ENCODE measurements at places on chromosomes 7 and 10.

GRCh38 chr10:70684374-70684773, 12.1 kb downstream of the ADAMTS14 start:
- H3K4me1 ChIP-seq = peaks cover 9% of the 10 kb centered on the region
- no peak overlapping the region for H3K27ac ChIP-seq
- H3K36me3 ChIP-seq = no peaks in the 10 kb centered on the region
- no peak overlapping the region for H3K4me3 ChIP-seq

GRCh38 chr10:69449841-69450240, 1.4 kb upstream of the TSPAN15 start:
- peaks cover 17% of the 10 kb centered on the region for H3K4me1 ChIP-seq
- H3K27me3 ChIP-seq = peaks cover 46% of the 10 kb centered on the region
- H3K27ac ChIP-seq = no peak overlapping the region
- H3K36me3 ChIP-seq = no peaks in the 10 kb centered on the region
- ATAC-seq = peak; percentile 42

- no peak for ATAC-seq
- no peaks in the 10 kb centered on the region for H3K4me1 ChIP-seq
Measured at GRCh38 chr10:131021246-131021895, 290.1 kb downstream of the TCERG1L start.

DNA sequence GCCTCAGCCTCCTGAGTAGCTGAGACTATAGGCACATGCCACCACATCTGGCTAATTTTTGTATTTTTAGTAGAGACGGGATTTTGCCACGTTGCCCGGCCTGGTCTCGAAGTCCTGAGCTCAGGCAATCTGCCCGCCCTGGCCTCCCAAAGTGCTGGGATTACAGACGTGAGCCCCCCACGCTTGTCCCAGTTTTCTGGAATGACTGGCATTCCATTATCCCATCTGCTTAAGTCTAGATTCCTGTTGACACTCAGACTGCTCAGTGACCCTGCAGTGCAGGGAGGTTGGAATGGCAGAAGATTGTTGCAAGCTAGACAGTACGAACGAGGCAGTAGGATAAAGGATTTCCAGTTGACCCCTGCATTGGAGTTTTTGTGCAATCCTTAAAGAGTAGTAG, 135.1 kb upstream of the NPS start:
- no peak overlapping the region for H3K4me3 ChIP-seq
- H3K36me3 ChIP-seq = no peaks in the 10 kb centered on the region
- H3K4me1 ChIP-seq = no peaks in the 10 kb centered on the region
- no peak for ATAC-seq
- H3K27ac ChIP-seq = no peak overlapping the region
- H3K27me3 ChIP-seq = no peaks in the 10 kb centered on the region

- no peaks in the 10 kb centered on the region for H3K36me3 ChIP-seq
- H3K4me1 ChIP-seq = no peaks in the 10 kb centered on the region
- no peak overlapping the region for H3K27ac ChIP-seq
- no peak overlapping the region for H3K4me3 ChIP-seq
- no peaks in the 10 kb centered on the region for H3K27me3 ChIP-seq
Measured at GRCh38 chr10:18786478-18786877, 127.2 kb downstream of the ARL5B start.

DNA sequence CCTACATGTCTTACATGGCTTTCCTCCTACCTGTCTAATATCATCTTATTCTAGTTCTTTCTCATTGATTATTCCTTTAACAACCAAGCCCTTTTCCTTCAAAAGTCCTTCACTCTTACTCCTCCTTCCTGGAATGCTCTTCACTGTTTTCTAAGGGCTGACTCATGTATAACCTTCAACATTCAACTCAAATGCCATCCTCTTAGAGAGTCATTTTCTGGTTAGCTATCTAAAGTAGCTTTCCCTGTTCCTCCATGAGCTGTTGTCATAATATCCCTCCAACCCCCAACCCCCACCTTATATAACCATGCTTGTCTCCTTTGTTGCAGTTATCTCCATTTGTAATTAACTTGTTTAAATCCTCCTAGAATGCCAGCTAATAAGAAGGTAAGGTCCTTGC, 286.8 kb downstream of the ADK start:
- no peaks in the 10 kb centered on the region for H3K4me1 ChIP-seq
- H3K36me3 ChIP-seq = peaks cover 42% of the 10 kb centered on the region
- no peak for ATAC-seq
- H3K27ac ChIP-seq = no peak overlapping the region

- ATAC-seq = no peak
Measured at GRCh38 chr10:88833723-88834122, 17.9 kb downstream of the ANKRD22 start.

- H3K4me3 ChIP-seq = no peak overlapping the region
- no peaks in the 10 kb centered on the region for H3K27me3 ChIP-seq
- H3K27ac ChIP-seq = no peak overlapping the region
Measured at GRCh38 chr7:22653951-22654350, 73.0 kb upstream of the IL6 start.

GRCh38 chr10:61215246-61215645, 237.9 kb downstream of the TMEM26 start:
- peaks cover 17% of the 10 kb centered on the region for H3K27me3 ChIP-seq
- H3K4me1 ChIP-seq = no peaks in the 10 kb centered on the region
- H3K36me3 ChIP-seq = no peaks in the 10 kb centered on the region
- no peak for ATAC-seq
- no peak overlapping the region for H3K4me3 ChIP-seq

- ATAC-seq = peak; percentile 24
- H3K4me3 ChIP-seq = peak overlapping the region; percentile 56
- peaks cover 11% of the 10 kb centered on the region for H3K36me3 ChIP-seq
- peak overlapping the region; percentile 67 for H3K27ac ChIP-seq
- peaks cover 34% of the 10 kb centered on the region for H3K4me1 ChIP-seq
Measured at GRCh38 chr7:74306004-74306729, 17.0 kb downstream of the CLIP2 start.

- no peaks in the 10 kb centered on the region for H3K27me3 ChIP-seq
- no peak for ATAC-seq
- no peaks in the 10 kb centered on the region for H3K4me1 ChIP-seq
- no peaks in the 10 kb centered on the region for H3K36me3 ChIP-seq
- no peak overlapping the region for H3K27ac ChIP-seq
- H3K4me3 ChIP-seq = no peak overlapping the region
Measured at GRCh38 chr7:34330308-34330707, 327.7 kb upstream of the NPSR1 start.

GRCh38 chr7:94247970-94248369, 146.7 kb upstream of the COL1A2 start:
- ATAC-seq = peak; percentile 51
- H3K4me1 ChIP-seq = peaks cover 9% of the 10 kb centered on the region
- no peaks in the 10 kb centered on the region for H3K27me3 ChIP-seq
- H3K4me3 ChIP-seq = no peak overlapping the region
- no peak overlapping the region for H3K27ac ChIP-seq
- no peaks in the 10 kb centered on the region for H3K36me3 ChIP-seq

GRCh38 chr10:585502-585901, 104.0 kb downstream of the DIP2C start:
- ATAC-seq = no peak
- no peaks in the 10 kb centered on the region for H3K36me3 ChIP-seq
- no peak overlapping the region for H3K27ac ChIP-seq
- H3K27me3 ChIP-seq = peaks cover 31% of the 10 kb centered on the region

- no peak overlapping the region for H3K4me3 ChIP-seq
- H3K36me3 ChIP-seq = no peaks in the 10 kb centered on the region
- ATAC-seq = no peak
- no peaks in the 10 kb centered on the region for H3K27me3 ChIP-seq
Measured at GRCh38 chr10:111551001-111551400, 474.2 kb downstream of the ADRA2A start.

DNA sequence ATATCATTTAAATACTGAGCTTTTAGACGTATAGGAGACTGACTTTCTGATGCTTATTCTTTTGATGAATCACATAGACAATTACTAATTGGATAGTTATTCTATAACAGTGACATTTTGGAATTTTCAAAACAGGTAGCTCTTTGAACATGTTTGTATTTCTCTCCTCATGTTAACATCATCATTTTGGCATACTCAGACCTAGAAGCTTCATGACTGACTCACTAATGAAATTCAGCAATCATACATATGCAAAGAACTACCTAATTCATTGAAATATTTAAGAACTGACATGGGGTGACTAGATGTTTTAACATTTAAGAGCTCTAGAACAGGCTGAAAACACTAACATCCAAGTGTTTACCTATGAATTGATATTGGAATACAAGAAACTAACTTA, 192.3 kb downstream of the VTI1A start:
- H3K4me1 ChIP-seq = peaks cover 6% of the 10 kb centered on the region
- H3K27me3 ChIP-seq = no peaks in the 10 kb centered on the region
- peaks cover 15% of the 10 kb centered on the region for H3K36me3 ChIP-seq
- ATAC-seq = no peak
- H3K4me3 ChIP-seq = no peak overlapping the region

GRCh38 chr7:48959676-48960075, 35.3 kb downstream of the CDC14C start:
- no peaks in the 10 kb centered on the region for H3K36me3 ChIP-seq
- no peak for ATAC-seq
- no peaks in the 10 kb centered on the region for H3K27me3 ChIP-seq
- H3K27ac ChIP-seq = no peak overlapping the region

DNA sequence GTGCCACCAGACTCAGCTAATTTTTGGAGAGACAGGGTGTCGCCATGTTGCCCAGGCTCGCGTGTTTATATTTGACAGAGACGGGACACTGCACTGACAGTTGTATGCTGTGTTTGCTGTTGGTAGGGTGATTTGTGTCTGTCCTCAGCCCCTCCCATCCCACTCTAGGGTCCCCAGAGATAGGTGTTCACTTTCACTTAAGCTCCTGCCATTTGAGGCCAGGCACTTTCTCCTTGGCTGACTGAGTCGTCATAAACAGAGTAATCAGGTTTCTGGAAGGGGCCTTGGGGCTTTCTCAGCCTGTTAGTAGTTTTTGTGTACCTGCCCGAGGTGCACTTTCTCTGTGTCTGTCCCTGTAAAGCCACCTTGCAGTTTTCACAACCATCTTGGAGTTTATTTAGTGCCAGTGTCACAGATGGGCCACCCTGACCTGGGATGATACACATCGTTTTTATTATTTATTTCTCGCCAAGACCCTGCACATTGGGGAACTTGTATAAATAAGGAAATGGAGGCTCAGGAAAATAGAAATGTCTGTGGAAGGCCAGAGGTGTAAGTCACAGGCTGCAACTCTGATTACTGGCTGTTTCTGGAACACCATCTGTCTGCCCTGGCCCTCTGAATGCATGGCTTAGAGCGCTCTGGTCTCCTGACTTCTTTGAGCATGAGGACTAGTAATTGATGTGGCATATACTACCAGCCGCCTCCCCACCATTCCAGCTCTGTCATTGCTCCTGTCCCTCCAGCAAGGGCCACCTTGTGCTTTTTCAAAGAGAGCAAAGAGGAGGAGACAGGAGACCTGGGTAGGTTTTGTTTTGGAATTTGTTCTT, 81.9 kb upstream of the PDCD4 start:
- H3K27me3 ChIP-seq = no peaks in the 10 kb centered on the region
- ATAC-seq = peak; percentile 72
- H3K27ac ChIP-seq = no peak overlapping the region
- peaks cover 9% of the 10 kb centered on the region for H3K4me1 ChIP-seq
- no peaks in the 10 kb centered on the region for H3K36me3 ChIP-seq
- H3K4me3 ChIP-seq = no peak overlapping the region

- no peak overlapping the region for H3K27ac ChIP-seq
- no peak for ATAC-seq
- H3K4me3 ChIP-seq = no peak overlapping the region
- peaks cover 31% of the 10 kb centered on the region for H3K4me1 ChIP-seq
- H3K27me3 ChIP-seq = no peaks in the 10 kb centered on the region
Measured at GRCh38 chr7:28018446-28018845, 162.1 kb downstream of the JAZF1 start.

DNA sequence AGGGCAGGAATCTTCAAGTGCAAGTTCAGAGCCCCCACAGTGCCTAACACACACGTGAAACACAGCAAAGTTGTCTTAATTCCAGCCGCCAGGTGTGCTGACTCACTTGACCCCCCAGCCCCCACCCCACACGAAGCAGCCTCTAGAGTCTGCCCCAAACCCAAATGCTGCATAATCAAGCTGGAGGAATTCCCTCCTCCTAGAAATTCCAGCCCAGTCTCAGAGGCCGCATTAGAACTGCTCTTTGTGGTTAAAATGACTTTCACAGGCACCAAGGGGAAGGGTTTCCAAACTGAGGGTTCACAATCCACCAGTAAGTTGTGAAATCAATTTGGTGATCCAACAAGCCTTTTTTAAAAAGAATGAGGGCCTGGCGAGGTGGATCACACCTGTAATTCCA, 67.0 kb upstream of the PLXNA4 start:
- no peaks in the 10 kb centered on the region for H3K4me1 ChIP-seq
- no peak overlapping the region for H3K27ac ChIP-seq
- no peaks in the 10 kb centered on the region for H3K36me3 ChIP-seq
- ATAC-seq = no peak

DNA sequence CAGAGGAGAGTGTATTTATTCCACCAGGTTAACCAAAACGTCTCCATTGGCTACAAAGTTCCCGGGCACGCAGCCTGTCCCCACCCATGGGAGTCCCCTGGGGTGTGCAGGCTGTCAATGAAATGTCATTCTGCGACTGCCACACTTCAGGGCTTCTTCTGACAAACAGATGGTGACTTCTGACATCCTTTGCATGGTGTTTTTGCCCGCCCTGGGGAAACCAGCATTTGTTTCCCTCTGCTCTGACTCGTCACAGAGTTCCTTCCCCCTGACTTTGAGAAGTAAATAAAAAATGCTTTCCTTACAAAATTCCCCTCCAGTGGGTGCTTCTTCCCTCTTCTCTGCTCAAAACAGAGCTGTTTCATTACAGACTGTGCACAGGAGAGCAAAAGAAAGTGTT, 38.2 kb downstream of the TNS3 start:
- peaks cover 57% of the 10 kb centered on the region for H3K4me1 ChIP-seq
- peak overlapping the region; percentile 34 for H3K4me3 ChIP-seq
- peak overlapping the region; percentile 56 for H3K27ac ChIP-seq
- peaks cover 5% of the 10 kb centered on the region for H3K36me3 ChIP-seq
- no peaks in the 10 kb centered on the region for H3K27me3 ChIP-seq
- ATAC-seq = peak; percentile 90

DNA sequence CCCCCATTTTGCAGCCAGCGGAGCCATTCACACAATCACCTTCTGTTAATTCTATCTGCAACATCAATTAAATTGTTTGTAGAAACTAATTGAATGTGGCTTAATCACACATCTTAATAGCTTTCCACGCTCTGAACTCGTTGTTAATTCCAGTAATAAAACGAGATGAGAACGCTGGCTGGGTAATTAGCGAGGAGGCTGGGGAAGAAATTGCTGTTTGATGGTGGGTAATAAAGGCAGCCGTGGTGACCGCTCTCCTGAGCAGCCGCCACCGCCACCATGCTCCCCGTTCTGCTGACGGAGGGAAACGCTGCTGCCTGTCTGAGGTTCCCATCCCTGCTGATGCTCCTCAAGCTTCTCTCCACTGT, 36.3 kb downstream of the GBX1 start:
- H3K27me3 ChIP-seq = no peaks in the 10 kb centered on the region
- H3K36me3 ChIP-seq = peaks cover 61% of the 10 kb centered on the region
- H3K4me1 ChIP-seq = no peaks in the 10 kb centered on the region
- ATAC-seq = no peak
- no peak overlapping the region for H3K27ac ChIP-seq
